Sigmoid colon (tissue), 7 donors: ENCODE measurements at places on chromosomes 1 and 21. TPM values are rescaled to one million over a fixed set of nuclear protein-coding genes. Genes with fewer than 3 reads are reported as not detected.

The ESPN gene
- total RNA-seq = not detected

DNA sequence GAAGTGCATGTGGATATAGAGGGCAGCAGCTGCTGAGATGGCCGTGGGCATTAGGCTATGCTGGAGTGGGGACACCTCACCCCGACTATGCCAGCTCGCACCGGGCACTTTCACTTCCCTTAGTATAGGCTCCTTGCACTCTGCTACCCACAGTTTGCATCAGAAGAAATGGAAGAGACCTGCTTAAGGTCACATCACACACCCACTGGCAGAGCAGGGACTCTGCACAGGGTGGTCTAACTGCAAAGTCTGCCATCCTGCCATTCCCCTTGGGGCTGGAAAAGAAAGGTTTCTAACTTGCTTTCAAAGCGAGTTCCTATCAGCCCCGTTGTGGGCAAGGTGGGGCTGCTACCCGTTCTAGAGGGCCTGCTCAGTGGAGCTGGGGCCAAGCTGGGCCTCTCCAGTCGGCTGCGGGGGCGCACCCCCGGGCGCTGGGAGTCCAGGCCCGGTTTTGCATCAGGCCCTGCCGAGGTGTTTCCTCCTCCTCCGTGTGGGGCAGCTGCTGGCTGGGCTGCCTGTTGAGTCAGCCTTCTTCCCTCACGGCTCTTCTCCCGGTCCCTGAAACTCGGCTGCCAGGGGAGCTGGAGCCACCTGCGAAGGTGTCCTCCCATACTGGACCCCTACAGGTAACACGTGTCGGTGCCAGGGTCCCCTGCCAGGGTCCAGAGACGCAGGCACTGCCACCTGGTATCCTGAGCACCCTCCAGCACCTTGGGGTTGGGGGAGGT, at the start of gene SYTL1:
TSS of gene SYTL1 (plus strand) at position 498 of the 728 bp plus-strand sequence. CDS start 3,313 bp downstream, outside the sequence.
- H3K4me1 ChIP-seq = no peaks in the 10 kb centered on the region
- H3K27ac ChIP-seq = no peak within 1 kb of the TSS
- H3K27me3 ChIP-seq = no peaks in the 10 kb centered on the region

DNA sequence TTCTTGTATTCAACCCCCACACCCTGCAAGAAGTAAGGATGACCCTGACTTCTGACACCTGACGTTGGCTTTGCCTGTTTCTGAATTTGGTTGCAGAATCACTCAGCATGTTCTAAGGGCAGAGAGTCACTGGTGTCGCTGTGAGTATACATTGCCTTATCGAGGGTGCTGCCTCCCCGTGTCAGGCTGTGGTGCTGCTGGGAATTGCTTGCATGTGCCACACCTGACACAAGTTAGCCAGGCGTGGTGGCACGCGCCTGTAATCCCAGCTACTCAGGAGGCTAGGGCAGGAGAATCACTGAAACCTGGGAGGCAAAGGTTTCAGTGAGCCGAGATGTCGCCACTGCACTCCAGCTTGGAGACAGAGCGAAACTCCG, 45.9 kb downstream of the WDR4 start:
- H3K4me3 ChIP-seq = no peak overlapping the region
- H3K27me3 ChIP-seq = peaks cover 35% of the 10 kb centered on the region
- DNase-seq = no peak
- no peaks in the 10 kb centered on the region for H3K36me3 ChIP-seq

DNA sequence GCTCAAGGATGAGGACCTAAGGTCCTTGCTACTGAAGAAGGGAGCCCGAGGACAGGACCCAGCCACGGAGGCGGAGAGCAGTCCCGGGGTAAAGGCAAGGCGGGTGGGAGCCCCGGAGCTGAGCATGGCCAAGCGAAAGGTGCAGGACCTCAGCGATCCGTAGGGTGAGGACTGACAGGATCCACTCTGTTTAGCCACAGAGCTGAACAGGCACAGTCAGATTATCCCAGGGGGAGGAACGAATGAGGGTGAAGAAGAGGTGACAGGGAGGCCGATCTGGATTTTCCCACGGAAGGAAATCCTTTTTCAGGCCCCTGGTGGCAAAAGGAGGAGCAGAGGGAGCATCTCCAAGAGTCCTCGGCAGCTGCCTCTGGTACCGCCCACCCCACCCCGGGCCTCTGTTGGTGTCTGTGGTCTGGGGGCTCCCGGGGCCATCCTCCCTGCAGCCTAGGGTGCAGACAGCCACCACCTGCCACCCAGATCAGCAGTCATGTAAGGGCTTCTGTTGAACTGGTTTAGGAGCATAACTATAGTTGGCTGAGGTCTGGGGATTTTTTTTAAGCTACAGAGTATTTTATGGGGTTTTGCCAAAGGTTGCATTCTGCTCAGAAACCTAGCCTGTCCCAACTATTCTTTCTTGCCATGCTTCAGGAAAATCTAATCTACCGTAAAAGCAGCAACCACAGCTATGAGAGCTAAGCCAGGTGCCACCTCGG, 32.3 kb upstream of the LBR start:
- H3K36me3 ChIP-seq = no peaks in the 10 kb centered on the region
- H3K4me1 ChIP-seq = peaks cover 70% of the 10 kb centered on the region
- no peaks in the 10 kb centered on the region for H3K27me3 ChIP-seq
- H3K27ac ChIP-seq = peak overlapping the region; percentile 72

DNA sequence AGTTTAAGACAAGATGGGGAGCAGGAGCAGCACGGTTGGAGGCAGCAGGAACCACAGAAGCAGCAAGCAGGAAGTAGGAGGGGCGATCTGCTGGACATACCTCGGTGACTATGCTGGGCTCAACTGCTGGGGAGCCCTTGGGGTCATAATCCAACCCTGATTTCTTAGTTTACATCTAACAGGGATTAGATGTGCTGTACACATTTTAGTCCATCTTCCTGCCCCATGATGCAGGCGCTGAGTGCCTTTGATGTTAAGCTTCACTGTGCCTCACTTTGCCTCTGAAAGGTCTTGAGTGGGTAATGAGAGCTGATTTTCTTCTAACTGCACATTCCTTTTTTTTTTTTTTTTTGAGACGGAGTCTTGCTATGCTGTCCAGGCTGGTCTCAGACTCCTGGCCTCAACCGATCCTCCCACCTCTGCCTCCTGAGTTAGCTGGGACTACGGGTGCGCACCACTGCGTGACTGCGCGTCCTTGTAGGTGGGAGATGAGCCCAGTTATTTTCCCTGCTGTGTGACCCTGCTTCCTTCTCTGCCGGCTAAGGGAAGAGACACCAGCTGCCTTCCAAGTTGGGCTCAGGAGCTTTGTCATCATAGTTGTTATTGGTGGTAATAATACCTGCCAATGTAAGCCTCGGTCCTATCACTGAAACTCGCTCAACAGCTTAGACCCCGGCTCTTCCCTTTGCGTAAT, 1.1 kb upstream of the RCAN3 start:
- H3K36me3 ChIP-seq = no peaks in the 10 kb centered on the region
- peaks cover 2% of the 10 kb centered on the region for H3K4me1 ChIP-seq
- DNase-seq = no peak
- H3K4me3 ChIP-seq = peak overlapping the region; percentile 71
- no peaks in the 10 kb centered on the region for H3K27me3 ChIP-seq
- peak overlapping the region; percentile 82 for H3K27ac ChIP-seq

The CHODL gene
- total RNA-seq = 3.3 TPM

- no peaks in the 10 kb centered on the region for H3K27me3 ChIP-seq
- no peak for DNase-seq
- no peak overlapping the region for H3K27ac ChIP-seq
- H3K4me3 ChIP-seq = no peak overlapping the region
- H3K4me1 ChIP-seq = no peaks in the 10 kb centered on the region
Observed at GRCh38 chr1:174724219-174724618, 275.5 kb upstream of the CACYBP start.

GRCh38 chr1:89945852-89946476, 48.9 kb upstream of the ZNF326 start:
- H3K4me1 ChIP-seq = no peaks in the 10 kb centered on the region
- H3K4me3 ChIP-seq = no peak overlapping the region
- H3K27me3 ChIP-seq = no peaks in the 10 kb centered on the region
- H3K36me3 ChIP-seq = no peaks in the 10 kb centered on the region
- no peak for DNase-seq
